Left kidney (tissue), 8 donors: ENCODE measurements at places on chromosomes 6 and 20.

DNA sequence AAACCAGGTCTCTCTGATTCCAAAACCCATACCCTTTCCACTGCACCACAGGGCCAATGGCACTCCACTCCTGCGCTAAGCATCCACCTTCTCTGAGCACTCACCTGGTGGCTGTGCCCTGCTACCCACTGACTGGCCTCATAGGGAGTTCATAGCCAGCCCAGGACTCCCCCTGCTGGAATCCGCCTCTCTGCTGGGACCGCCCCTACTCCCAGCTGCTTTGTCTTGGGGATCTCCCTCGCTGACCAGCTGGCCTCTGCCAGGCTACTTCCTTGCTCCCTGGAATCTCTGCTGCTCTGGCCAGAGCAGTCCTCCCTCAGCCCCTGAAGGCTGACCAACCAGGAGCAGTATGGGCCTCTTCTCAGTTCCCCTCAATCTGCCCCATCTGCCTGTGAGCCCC is 129.7 kb downstream of the FAXC start:
- DNase-seq, result peak; percentile 20

DNA sequence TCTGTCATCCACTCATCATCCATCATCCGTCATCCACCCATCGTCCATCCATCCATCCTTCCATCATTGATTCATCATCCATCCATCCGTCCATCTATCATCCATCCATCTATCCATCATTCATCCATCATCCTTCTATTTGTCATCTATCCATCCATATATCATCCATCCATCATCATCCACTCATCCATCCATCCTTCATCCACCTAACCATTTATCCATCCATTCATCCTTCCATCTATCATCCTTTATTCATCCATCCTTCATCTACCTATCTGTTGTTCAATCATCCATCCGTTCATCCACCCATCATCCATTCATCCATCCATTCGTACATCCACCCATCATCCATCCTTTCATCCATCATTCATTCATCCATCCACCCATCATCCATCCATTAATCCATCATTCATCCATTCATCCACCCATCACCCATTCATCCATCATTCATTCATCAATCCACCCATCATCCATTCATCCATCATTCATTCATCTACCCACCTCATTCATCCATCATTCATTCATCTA is 266.4 kb downstream of the CDH4 start:
- no peak for DNase-seq

DNA sequence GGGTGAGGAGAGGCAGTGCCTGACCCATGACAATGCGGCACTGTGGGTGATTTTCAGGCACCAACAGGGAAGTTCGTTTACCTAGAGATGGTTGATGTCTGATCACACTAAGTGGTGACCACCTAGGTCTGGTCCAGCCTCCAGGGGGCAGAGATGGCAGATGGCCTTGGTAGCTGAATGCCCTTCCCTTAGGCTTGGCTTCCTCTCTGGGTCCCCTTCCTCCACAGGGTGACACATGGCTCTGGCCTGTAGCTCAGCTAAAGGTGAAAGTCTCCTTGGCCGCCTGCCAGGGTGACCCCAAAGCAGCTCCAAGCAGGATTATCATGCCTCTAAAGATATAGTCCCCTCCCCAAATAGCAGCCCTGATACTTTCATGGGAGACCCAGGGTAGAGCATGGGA is 6.4 kb downstream of the GDAP1L1 start:
- no peak for DNase-seq

- no peak for DNase-seq
These were observed 14.7 kb downstream of the SESN1 start for GRCh38 chr6:109079981-109080380.

DNA sequence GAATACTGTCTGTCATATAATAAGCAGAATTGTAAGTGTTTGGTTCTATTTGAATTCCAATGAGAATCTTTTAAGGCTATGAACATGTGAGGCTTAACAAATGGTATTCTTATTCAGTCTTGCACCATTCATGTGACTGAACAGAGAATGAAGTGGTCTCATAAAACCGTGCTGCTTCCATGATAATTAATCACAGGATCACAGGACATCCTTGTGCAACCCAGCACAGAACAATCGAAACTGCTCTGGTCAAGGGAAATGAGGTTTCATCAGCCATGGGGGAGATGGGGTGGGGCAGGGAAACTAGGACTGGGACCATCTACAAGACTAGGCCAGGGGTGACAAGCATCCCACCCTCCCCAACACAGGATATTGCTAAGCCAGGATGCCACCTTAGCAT is 6.0 kb downstream of the PPIL6 start:
- DNase-seq, result no peak

- no peak for DNase-seq
These were observed 99.5 kb downstream of the MAN1A1 start for GRCh38 chr6:119250036-119250435.
